ENCODE measurements at places on chromosomes 7 and 10. TPM values are rescaled to one million over a fixed set of nuclear protein-coding genes. Genes with fewer than 3 reads are reported as not detected.
A peak's percentile ranks its signal among the peaks of the same experiment; 100 is the strongest.

DNA sequence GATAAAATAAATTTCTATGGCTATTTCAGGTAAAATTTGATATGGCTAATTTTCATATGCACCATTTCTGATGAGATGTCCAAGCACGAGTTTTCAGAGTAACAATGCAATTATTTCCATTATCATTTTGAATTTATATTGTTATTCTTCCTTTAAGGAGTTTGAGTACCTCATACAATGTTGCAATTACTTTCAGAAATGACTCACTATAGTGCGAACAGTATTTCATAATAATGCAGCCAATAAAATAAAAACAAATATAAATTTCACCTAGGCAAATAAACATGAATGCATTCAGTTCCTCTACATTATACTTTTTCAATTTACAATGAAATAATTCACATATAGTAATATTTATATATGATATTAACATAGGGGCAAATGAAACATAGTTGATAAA, 78.8 kb upstream of the LRRN3 start:
- DNase-seq = no peak

GRCh38 chr10:127889605-127890195, 3.0 kb downstream of the CLRN3 start:
- no peak for DNase-seq

GRCh38 chr7:150451097-150451793, 815 bp downstream of the GIMAP8 start:
- DNase-seq = peak; percentile 61

- no peak for DNase-seq
Measured at GRCh38 chr10:42926843-42927242, 144.2 kb downstream of the BMS1 start.

- DNase-seq = no peak
Measured at GRCh38 chr10:102677331-102678067, 33.2 kb downstream of the TRIM8 start.

- DNase-seq = no peak
Measured at GRCh38 chr7:20146451-20146850, 70.7 kb downstream of the MACC1 start.

DNA sequence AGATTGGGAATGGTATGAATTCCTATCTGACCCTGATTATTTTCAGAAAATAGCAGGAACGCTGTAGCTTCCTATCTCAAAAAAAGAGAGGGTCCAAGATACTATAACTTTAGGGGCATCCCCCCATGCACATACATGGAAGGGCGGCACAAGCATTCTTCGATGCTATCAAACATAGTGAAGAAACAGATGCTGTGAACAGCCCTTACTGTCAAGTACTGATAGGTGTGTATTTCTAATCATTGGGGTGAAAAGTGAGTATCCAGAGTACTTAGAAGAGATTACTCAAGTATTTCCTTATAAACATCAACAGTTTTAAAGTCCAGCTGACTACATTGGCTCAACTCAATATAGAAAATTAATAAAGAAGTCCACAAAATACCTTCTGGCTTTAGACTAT, 17.0 kb upstream of the NUP42 start:
- DNase-seq = no peak

- DNase-seq = no peak
Measured at GRCh38 chr7:108605559-108606201, 36.0 kb downstream of the DNAJB9 start.

DNA sequence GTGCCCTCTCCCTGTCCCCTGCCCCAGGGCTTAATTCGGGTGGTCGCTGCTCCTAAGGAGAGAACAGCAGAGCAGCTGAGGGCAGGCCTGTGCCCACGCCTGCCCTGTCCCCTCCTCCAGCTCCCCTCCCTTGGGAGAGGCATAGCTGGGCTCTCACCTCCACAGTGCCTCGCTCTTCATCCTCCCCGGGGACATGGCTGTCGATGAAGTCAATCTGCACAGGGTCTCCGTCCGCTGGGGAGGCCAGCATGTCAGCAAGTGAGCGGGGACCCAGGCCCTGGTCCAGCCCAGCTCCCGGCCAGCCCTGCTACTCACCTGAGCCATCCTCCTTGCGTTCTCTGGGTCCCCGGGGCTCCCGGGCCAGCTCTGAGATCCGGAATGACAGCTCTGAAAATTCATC, 3.8 kb upstream of the SAP25 start:
- no peak for DNase-seq

DNA sequence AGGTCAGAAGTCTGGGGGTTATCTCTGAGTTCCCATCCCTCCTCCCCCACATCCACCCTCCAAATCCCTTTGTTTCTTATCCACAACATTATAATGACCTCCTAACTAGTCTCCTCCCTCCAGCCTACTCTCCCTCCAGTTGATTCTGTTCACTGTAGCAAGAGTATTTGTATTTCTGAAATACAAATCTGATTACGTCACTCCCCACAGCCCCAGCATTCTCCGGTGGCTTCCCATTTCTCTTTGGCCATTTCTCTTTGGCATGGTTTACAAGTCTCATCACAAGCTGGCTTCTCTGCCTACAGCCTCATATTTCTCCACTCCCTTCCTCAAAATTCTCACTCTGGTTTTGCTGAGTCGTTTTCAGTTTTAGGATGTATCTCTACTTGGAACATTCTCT, 24.6 kb upstream of the MRPS33 start:
- no peak for DNase-seq

GRCh38 chr7:5591278-5591874, 167.7 kb upstream of the TNRC18 start:
- DNase-seq = no peak

- DNase-seq = peak; percentile 48
Measured at GRCh38 chr7:106126170-106126938, 14.2 kb upstream of the SYPL1 start.

DNA sequence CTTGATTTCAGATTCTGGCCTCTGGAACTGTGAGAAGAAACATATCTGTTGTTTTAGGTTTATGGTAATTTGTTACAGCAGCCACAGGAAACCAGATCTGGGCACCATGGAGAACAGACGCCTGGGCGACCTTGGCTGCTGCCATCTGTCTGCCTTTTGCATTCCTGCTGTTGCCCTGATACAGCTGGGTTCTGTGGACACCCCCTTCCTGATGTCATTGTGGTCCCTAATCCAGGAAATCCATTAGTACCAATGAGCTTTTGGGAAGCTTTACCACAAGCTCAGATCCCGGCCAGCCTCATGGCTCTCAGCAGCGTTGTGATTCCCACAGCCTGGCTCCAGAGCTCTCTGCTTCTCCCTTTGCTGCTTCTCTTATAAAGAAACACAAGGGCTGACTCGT, 174.2 kb upstream of the NPS start:
- no peak for DNase-seq

DNA sequence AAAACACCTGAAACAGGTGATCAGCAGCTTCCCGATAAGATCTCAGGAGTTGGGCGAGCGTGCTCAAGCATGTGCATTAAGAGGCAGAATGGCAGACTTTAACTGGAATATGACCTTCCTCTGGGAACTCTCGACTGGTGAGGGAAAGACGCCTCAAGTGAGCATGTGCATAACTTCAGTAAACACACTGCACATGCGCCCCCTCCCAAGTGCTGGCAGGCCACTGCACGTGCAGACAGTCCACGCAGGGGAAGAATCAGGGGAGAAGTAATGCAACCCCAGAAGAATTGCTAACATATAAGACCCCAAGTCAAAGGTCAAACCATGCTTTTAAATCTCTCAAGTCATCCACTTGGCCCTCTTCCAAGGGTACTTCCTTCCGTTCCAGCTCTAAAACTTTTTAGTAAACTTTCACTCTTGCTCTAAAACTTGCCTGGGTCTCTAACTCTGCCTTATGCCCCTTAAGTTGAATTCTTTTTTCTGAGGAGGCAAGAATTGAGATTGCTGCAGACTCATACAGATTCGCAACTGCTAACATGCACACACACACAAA, 541.0 kb downstream of the TNS3 start:
- no peak for DNase-seq

- no peak for DNase-seq
Measured at GRCh38 chr10:122176232-122177213, 94.6 kb upstream of the BTBD16 start.

DNA sequence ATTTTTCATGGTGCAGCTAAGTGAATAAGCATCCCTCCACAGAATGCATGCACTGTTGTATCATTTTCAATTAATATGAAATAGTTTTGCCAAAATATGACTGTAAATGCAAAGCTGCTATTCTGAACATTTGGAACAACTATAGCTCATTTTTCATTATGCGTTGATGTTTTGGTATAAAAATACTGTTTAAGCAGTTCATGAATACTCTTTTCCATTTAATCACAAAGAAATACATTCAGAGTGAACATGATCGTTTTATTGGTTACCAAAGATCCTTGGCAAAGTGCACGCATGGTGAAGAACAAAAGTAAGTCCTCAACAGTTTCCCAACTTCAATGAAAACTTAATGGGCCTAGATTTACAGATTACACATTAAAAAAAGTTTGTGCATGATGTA, 33.1 kb downstream of the SKIDA1 start:
- no peak for DNase-seq

DNA sequence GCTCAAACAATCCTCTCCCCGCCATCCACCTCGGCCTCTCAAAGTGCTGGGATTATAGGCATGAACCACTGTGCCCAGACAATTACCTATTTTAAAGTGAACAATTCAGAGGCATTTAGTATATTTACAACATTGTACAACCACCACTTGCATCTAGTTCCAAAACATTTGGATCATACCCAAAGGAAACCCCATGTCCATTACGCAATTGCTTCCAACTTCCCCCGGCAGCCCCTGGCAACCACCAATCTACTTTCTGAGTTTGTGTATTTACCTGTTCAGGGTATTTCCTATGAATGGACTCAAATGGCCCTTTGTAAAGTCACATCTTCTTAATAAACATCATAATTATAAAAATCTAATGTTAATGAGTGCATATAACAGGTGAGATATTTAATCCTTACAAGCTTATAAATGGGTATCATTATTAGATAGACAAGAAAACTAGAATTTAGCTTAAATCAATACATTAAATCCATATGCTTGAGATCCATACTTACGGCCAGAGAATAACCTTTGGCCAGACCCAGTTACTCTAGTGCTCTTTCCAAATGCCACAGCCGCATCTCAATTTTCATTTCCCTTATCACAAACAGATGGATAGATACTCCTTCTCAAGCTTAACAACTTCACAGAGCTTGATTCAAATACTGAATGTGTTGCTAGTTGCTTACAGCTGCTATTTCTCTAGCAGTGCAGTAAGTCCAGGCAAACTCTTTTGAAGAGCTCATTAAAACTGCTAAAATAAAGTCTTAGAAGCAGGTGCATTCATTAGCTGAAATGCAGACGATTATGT, 133.4 kb upstream of the MKLN1 start:
- DNase-seq = no peak

GRCh38 chr10:29448125-29448524, 159.3 kb downstream of the LYZL1 start:
- no peak for DNase-seq

GRCh38 chr7:37738321-37738720, 54.8 kb downstream of the GPR141 start:
- no peak for DNase-seq

DNA sequence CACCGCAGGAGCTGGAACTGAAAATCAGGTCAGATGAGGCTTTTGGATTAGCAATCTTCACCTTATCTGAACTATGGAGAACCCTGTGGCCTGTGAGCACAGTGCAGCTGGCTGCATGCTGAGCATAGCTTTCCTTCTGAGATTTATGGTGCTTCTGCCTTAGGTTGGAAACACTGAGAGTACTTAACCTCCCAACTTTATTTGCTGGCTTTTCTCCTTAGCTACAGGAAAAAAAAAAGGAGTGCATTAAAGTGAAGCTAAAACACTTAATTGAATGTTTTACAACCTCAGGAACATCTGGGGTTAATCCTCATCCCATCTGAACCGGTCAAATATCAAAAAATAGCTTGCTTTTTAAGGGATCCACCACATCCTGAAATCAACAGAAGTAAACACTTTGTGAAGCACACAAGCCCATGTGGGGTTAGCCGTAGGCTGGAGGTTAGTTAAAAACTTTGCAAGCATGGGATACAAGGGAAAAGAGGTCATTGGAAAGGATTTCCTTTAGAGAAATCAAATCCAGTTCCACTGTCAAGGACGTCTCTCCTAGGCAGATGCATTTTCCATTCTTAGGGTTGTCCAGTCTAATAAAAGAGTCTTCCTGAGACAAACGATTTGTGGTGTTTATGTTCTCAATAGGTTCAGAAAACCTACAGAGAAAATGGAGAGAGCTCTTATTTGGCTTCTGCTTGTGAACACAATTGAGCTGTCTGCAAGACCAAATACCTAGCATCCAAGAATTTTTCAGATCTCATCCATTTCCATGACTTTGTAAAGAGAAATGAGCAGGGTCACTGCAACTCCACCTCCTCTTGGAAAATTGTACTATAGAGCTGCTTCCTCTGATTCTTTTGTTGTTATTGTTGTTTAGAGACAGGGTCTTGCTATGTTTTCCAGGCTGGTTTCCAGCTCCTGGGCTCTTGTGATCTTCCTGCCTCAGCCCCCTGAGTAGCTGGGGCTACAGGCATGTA, 470.4 kb upstream of the IGFBP3 start:
- no peak for DNase-seq

- DNase-seq = no peak
Measured at GRCh38 chr10:103896225-103896624, 21.8 kb downstream of the STN1 start.

DNA sequence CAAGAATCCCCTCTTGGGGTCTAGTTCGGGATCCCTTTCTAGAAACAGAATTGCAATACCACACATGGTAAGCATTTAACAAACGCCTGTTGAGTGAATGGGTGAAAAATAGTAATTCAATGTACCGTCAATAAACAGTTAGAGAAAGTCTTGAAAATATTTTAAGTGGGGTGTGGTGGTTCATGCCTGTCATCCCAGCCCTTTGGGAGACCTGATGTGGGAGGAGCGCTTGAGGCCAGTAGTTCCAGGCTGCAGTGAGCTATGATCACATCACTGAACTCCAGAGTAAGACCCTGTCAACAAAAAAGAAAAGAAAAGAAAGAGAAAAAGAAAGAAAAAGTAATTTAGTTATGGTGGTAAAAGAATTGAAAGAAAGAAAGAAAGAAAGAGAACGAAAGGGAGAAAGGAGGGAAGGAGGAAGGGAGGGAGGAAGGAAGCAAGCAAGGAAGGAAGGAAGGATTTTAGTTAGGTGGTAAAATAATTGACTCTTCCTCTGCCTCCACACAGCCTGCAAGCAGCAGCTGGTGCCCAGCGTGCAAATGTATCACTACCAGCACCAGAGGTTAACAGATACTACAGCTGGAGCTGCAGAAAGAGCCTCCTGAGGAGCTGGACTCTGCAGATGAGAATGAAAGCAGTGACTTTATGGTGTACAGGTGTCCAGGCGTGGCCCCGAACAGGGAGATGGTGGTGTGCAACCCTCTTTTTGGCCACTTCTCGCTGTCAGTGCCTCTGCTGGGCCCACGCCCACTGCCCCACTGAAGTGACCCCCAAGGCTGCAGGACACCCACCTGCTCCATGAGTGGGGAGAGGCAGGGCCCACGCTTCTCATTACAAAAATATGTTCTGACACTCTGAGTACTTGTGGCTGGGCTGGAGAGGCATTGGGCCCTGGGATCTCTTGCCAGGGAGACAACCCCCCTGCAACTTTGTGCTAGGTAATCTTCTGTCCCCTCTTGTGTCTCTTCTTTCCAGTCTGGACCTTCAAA, 135.4 kb downstream of the BAMBI start:
- DNase-seq = no peak

NPC1L1 gene
- total RNA-seq = not detected

GNGT1 gene
- total RNA-seq = not detected

TAS2R41 gene
- total RNA-seq = 1.0 TPM

CTAGE4 gene
- total RNA-seq = 0.41 TPM

TRIL gene
- not detected for total RNA-seq

AKR1C4 gene
- total RNA-seq = not detected

GUSB gene
- total RNA-seq = 56.7 TPM

EPHA1 gene
- total RNA-seq = 23.8 TPM

KEL gene
- total RNA-seq = 0.14 TPM

GRID2IP gene
- total RNA-seq = 0.30 TPM

Measured in T-cell (primary cell).